ENCODE measurements at places on chromosomes 4 and X.

- DNase-seq = no peak
Measured at GRCh38 chr4:150768497-150768896, 186.5 kb downstream of the MAB21L2 start.

- no peak for DNase-seq
Measured at GRCh38 chrX:54045563-54046228, 1.4 kb upstream of the PHF8 start.

DNA sequence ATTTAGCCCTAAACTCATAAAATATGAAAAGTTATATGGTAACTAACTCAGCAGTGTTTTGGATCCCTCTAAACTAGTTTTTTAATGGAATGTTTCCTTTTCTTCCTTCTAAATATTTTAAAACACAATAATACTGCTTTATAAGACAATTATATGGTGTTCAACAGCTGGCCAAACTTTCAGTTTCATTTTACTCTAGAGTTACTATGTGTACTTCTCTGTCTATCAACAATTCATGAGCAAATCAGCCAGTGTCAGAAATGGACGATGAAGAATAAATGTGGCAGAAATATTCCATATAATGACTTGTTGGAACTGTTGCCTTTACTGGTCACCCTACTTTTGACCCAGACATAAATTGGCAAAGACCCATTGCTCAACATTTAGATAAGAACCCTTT is 64.8 kb upstream of the CXXC4 start:
- DNase-seq = no peak

- DNase-seq = no peak
Measured at GRCh38 chr4:126137782-126138170, 823.0 kb downstream of the FAT4 start.

- no peak for DNase-seq
Measured at GRCh38 chrX:32995427-32995826, 215.9 kb downstream of the DMD start.

- DNase-seq = no peak
Measured at GRCh38 chr4:78331965-78332364, 219.6 kb upstream of the ANXA3 start.

DNA sequence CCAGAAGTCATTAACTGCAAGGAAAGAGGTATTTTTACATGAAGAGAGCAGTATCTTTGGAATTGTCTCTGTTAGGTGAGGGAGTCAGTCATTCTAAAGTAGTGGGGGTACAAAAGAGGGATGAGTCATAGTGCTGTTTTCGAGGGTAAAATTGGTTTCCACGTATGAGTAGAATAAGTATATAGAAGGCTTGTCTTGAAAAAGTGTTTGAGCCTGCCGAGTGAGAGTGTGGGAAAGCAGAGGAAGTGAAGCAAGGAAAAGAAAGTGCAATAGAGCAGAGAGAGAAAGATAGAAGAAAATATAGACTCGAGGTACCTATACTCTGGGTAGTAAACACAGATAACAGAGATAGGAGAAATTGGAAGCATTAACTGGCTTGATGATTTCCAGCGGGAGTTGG is 696.4 kb downstream of the DMD start:
- DNase-seq = no peak

GRCh38 chrX:63250253-63250868 is 100.8 kb downstream of the SPIN4 start:
- DNase-seq = peak; percentile 77

DNA sequence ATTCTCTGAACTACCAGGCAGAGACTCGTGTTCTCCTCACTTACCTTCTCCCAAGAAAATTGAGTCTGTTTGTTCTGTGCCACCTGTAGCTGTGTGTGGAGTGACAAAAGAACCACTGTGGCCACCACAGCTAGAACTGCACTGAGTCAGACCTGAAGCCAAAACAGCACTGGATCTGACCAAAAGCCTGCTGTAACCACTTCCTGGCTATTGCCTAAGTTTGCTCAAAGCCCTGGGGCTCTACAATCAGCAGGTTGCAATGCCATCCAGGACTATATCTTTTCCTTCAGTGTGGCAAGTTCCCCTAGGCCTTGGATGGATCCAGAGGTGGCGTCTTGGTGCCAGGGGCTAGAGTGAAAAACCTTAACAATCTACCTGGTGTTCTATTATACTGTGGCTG is 449.1 kb downstream of the FAM133A start:
- no peak for DNase-seq

DNA sequence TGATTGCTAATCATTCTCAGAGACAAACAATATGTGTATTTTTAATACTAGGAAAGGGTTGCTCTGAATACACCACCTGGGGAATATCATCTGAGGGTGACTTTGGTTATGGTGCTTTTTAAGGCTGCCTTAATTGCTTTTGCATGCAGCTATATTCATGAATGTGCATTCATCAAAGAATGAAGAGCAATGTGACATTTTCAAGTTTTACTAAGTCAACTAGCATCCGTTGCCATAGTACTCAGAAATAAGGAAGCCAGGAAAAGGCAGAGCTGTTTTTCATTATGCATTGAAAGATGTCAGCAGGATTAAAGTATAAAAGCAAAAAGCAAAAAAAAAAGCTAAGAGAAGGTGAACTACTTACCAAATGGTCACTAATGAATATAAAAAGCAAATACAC is 67.4 kb upstream of the PCDH18 start:
- no peak for DNase-seq

DNA sequence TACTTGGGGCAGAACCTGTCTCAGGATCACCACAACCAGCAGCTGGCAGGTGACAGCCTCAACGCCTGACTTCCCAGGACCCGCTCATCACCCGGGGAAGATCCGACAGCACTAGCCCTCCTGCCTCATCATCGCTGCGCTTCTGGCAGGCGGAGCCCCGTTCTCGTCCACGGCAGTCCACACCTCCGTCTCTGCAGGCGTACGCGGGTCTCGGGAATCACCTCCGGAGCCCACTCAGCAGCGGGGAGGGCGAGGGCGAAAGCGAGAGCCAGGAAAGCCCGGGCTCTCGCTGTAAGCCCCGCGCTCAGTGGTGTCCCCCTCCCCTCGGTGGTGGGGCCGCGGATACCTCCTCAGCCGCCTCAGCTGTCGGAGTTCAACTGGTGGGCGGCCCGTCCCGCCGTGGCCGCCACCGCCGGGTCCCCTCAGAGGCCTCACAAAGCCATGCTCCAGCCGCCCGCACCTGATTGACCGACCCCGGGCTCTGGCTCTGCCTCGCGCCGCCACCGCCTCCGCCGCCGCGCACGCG is 518 bp upstream of the CNKSR2 start:
- DNase-seq = no peak

DNA sequence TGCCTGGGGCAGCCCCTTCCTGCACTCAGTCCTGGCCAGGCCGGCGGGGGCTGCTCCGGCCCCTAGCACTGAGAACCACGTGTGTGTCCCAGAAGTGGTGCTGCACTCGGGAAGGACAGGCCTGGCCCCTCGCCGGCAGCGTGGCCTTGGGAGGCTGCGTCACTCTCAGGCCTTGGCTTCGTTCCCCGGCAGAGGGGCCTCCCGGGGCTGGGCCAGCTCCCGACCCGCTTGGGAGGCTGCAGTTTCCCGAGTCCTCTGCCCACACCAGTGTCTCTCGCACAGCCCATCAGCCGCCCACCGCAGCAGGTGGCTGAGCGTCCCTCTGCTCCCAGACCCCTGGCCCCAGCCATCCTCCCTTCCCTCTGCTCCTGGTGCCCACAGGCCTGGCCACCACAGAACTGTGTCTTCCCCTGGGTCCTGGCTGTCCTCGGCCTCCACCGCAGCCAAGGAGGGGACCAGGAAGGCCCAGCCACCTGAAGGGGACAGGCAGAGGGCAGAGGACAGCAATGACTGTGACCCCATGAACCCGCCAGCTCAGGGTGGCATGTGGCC is 10.9 kb upstream of the CPLX1 start:
- DNase-seq = no peak

GRCh38 chrX:54495814-54496516 is at the start of gene FGD1:
Gene FGD1 (minus strand): TSS chrX:54496234. CDS start chrX:54495432, 802 bp downstream.
- DNase-seq = peak; percentile 72

- DNase-seq = no peak
Measured at GRCh38 chr4:47195706-47196105, 164.3 kb downstream of the GABRB1 start.

Data from umbilical cord (tissue), 2 donors.